ENCODE measurements at places on chromosomes 13 and 19.

- DNase-seq: no peak
Measured at GRCh38 chr19:51803967-51804366, 9.0 kb downstream of the FPR3 start.

- no peak for DNase-seq
Measured at GRCh38 chr13:66264971-66265370, 965.2 kb downstream of the PCDH9 start.

GRCh38 chr13:61960981-61961380 lies 545.3 kb upstream of the PCDH20 start:
- DNase-seq: no peak

- DNase-seq: peak; percentile 38
Measured at GRCh38 chr19:48480558-48481500, 11.7 kb downstream of the CYTH2 start.

DNA sequence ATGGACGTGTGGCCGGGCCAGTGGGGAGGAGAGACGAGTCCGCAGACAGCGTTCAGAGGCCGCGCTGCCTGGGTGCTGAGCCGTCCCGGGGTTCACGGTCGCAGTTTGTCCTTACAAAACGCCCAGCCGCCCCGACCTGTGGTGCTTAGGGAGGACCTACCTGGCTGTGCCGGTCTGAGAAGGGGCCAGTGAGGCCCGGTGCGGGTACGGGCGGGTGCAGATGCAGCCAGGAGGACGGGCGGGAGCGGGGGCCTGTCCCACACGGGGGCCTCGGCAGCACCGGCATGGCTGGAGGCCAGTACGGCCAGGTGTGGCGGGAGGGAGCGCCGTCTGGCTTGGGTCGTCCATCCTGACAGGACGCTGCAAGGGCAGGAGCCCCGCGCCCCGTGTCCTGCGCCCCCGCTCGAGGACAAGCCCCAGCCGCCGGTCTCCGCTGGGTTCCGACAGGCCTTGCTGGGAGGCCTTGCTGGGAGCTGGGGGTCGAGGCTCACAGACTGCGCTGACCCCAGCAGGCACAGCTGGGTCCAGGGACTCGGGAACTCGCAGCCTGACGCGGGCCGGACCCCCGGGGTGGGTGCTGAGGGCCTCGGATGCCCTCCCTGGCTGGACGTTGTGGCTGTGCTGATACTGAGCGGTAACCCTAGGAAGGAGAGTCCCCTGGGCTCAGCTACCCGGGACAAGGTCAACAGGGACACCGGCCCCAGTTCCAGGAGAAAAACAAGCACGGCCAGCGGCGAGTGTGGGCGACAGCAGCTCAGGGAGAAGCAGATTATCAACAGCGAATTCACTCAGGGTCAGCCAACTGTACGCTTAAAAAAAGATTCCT lies 5.3 kb upstream of the PROZ start:
- no peak for DNase-seq

- DNase-seq: no peak
Measured at GRCh38 chr19:9329999-9330398, 6.0 kb downstream of the ZNF559 start.

- DNase-seq: no peak
Measured at GRCh38 chr13:101382701-101383100, 33.6 kb downstream of the NALCN start.

Data from activated T-helper 1 cell treated with anti-CD3 and anti-CD28 coated beads, Interleukin-2, amount 50 U/mL, for 16 hours (primary cell).